ENCODE measurements at places on chromosomes 7 and 10.

- H3K27ac ChIP-seq: peak overlapping the region; percentile 38
- H3K4me3 ChIP-seq: no peak overlapping the region
- no peaks in the 10 kb centered on the region for H3K27me3 ChIP-seq
- peaks cover 21% of the 10 kb centered on the region for H3K36me3 ChIP-seq
Measured at GRCh38 chr10:11586170-11586569, 25.3 kb downstream of the USP6NL start.

GRCh38 chr10:71840958-71841335 is 10.1 kb downstream of the PSAP start:
- H3K4me3 ChIP-seq: no peak overlapping the region
- no peak overlapping the region for H3K27ac ChIP-seq
- H3K4me1 ChIP-seq: peaks cover 31% of the 10 kb centered on the region
- no peak for DNase-seq
- H3K27me3 ChIP-seq: no peaks in the 10 kb centered on the region
- H3K36me3 ChIP-seq: peaks cover 40% of the 10 kb centered on the region

- H3K4me3 ChIP-seq: no peak overlapping the region
- DNase-seq: peak; percentile 81
- peaks cover 75% of the 10 kb centered on the region for H3K27me3 ChIP-seq
- H3K27ac ChIP-seq: no peak overlapping the region
- no peaks in the 10 kb centered on the region for H3K36me3 ChIP-seq
Measured at GRCh38 chr10:70458329-70459060, 17.0 kb upstream of the NODAL start.

DNA sequence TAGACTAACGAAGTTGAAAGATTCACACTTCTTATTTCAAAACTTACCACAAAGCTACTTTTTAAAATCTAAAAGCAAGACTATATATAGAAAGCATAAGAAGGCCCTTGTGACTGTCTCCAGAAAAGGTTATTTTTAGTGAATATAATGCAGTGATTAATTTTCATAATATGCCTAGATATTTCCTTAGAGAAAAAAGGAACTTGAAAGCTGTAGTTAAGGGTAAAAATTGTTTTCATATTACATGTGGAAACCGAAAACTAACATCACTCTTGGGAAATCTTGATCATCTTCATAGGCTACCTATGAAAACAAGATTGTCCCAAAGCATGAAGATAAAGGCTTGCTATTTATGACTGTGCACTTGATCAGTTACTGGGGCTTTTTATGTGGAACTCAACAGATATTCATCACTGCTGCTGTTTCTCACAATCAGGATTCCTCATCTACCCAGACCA is 223.2 kb downstream of the SH2D4B start:
- H3K27me3 ChIP-seq: no peaks in the 10 kb centered on the region
- no peak for DNase-seq
- no peak overlapping the region for H3K27ac ChIP-seq
- H3K4me3 ChIP-seq: no peak overlapping the region
- no peaks in the 10 kb centered on the region for H3K4me1 ChIP-seq

- no peak overlapping the region for H3K4me3 ChIP-seq
- H3K4me1 ChIP-seq: no peaks in the 10 kb centered on the region
- H3K36me3 ChIP-seq: no peaks in the 10 kb centered on the region
- no peak for DNase-seq
- no peak overlapping the region for H3K27ac ChIP-seq
Measured at GRCh38 chr10:14621037-14621436, 153.7 kb downstream of the FAM107B start.

All from K562 (cell line).